ENCODE measurements at places on chromosomes 7 and 10.

DNA sequence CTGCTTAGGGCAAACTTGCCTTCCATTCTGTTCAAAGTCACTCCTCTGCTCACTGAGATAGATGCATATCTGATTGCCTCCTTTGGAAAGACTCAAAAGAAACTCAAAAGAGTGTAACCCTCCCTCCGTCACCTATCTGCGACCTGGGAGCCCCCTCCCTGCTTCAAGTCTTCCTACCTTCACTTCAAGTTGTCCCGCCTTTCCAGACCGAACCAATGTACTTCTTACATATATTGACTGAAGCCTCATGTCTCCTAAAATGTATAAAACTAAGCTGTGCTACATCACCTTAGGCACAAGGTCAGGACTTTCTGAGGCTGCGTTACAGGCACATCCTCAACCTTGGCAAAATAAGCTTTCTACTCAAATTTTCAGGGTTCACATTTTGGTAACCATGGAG is 77.4 kb upstream of the C1GALT1 start:
- no peak for DNase-seq

GRCh38 chr7:101207459-101207858 is 6.6 kb upstream of the MOGAT3 start:
- no peak for DNase-seq

DNA sequence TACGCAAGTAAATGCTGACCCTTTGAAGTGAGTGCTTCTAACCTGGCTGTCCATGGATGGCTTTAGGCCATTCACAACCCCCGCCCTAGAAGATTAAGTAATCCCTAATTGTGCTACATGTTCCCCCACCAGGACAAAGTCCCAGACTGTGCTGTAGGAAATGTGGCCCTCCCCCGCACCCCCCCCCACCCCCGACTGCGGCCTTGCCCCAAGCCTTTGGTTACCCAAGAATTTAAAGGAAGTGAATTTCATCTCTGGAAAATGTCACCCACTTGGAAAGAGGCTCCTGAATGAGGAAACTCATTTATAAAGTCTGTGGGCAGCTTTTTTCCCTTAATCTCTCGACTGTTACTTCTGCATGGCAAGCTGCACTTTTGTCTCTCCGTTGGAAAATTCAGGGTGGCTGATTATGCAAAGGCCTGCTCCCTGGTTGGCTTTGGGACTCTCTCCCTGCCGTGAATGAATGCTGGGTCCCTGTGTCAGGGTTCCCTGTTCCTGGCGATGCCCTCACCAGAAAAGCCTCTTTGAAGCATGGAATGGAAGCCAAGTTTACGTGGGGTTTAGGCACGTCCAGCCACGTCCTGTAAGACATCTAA is 31.4 kb upstream of the AQP1 start:
- DNase-seq = no peak

DNA sequence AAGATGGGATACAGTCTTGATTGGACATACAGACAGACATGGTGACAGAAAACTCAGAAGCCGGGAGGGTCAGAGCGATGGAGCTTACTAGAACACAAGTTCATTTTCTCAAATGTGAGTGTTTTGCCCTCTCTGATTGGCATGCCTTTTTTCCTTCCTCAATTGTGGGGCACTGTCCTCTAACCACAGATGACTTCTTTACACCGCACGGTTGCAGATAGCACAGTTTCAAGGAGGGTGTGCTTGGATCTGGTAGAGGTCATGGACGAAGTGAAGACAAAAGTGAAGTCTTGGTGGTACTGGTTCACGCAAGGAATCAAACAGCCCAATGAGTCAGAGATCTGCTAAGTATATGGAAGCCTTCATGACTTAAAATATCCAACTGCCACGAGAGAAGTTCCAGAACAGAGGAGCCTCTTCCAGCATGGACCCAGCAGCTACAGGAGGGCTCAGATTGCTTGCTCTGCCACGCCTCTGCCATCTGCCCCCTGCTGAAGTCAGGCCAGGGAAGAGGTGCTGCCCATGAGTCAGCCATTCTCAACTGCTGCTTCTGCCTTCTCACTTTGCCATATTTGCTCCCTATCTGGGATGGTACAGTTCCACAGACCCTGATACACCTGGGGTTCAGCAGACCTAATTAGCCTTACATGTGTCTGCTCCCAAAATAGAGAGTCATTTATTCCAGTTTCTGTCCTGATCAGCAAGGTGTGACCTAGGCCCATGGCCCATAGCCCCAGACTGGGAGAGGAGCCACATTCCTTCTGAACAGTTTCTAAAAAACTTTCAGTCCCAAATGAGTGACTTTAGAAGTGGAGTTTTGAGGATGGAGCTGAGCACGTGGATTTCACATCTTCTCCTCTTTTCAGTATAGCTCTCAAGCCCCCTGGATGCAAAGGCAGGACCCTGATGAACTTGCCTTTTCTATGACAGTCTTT is 413.8 kb downstream of the KCNMA1 start:
- DNase-seq = no peak

DNA sequence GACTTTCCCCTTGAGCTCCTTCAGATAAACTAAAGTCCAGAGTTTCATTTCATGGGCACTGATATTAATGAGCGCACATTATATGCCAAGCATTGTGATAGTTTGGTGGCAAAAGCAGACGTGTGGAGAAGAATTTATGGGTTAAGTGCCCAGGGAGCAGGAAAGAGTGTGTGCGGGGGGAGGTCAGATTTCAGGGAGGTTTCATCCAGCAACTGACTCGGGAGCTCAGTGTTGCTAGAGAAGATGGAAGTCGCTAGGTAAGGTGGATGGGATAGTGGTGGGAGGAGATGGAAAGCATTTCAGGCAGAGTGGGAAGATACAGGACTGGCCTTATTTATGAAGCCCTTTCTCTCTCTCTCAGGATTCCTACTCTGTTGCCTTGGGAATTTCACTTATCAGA is 223.0 kb downstream of the SNX10 start:
- DNase-seq = no peak

All from stimulated activated CD4-positive, alpha-beta T cell treated with anti-CD3 and anti-CD28 coated beads, Interleukin-4, amount 100 ng/mL, for 48 hours (primary cell).